ENCODE measurements at places on chromosomes 11 and 22. TPM values are rescaled to one million over a fixed set of nuclear protein-coding genes. Genes with fewer than 3 reads are reported as not detected.

TPP1 gene
- total RNA-seq, result 221 TPM

APOBEC3C gene
- total RNA-seq, result 17.8 TPM

UBQLN3 gene
- total RNA-seq, result not detected

KDM4D gene
- 0.99 TPM for total RNA-seq

Measured in glomerular endothelial cell (primary cell).